ENCODE measurements at places on chromosomes 1 and 21.

DNA sequence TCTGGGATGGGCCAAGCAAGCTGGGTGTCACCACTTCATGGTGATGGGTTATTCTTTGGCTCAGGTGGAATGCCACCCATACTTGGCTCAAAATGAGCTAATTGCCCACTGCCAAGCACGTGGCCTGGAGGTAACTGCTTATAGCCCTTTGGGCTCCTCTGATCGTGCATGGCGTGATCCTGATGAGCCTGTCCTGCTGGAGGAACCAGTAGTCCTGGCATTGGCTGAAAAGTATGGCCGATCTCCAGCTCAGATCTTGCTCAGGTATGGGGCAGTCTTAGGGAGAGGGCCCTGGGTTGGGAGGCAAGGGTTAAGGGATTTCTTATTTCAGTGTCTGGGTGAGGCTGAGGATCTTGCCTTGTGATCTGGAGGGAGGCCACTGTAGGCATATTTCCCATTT is 15.4 kb upstream of the NASP start:
- no peak for DNase-seq

DNA sequence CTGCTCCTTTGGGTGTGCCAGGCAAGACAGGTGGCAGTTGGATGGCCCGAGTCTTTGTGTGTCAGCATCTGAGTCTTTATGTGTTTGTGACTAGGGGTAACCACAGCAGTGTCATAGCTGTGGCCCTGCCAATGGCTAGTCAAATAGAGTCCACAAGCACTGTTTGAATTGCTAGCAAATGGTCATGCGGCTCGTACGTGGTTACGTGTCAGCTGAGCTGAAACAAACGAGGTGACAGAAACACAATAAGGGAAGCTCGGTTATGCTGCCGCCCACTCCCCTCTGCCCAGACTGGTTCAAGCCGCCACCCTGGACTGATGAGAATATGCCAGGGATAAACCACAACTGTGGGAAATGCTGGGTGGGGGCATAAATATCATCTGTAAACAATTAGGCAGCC is 174.3 kb upstream of the LMO4 start:
- DNase-seq: no peak

DNA sequence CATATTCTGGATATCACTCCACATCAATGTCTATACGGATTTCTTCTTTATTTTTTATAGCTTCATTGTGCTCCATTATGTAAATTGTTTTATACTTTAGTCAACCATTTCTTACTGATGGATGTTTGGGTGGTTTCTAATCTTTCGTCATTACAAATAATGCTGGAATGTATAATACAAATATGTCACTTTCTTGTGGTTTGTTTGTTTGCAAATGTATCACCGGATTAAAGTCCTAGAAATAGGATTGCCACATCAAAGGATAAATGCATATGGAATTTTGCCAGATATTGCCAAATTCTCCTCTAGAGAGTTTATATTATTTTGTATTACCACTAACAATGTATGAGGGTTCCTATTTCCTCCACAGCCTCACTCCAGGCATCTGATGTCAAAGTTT is 48.7 kb upstream of the PRDM2 start:
- no peak for DNase-seq

DNA sequence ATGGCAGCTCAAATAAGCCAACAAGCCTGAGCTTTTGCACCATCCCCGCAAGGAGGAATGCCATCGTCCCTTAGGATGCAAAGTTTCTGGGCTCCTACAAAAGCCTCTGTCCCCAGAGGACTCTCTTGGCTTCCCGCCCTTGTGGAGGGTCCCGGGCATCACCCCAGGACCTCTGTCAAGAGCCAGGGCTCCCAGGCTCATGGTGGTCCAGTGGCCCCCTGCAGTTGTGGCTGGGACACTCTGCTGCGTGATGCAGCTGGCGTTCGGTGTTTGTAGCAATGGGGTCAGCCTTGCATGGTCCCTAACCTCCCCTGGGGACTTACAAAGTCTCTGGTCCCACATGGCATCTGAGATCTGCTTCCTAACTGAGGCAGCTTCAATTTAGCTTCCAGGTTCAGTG is 104.7 kb downstream of the RIPK4 start:
- no peak for DNase-seq

- DNase-seq: no peak
Observed at GRCh38 chr1:38028105-38028591, 15.6 kb downstream of the UTP11 start.

DNA sequence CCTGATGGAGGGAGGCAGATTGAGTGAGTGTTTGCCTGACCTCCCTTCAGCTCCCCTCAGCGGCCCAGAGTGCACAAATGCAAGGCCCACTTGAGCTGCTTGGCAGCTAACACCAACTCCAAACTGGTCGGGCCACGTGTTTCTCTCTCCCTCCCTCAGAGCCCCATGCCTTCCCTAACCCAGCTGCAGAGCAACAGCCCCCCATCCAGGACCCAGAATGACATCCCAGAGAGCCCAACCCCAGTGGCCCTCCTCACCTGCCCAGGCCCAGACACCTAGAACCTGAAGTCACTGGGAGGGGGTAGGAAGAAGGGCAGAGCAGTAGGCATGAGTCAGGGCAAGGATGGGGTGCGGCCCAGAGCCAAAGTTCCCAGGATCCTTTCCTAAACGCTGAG is 789 bp upstream of the S100A14 start:
- no peak for DNase-seq

DNA sequence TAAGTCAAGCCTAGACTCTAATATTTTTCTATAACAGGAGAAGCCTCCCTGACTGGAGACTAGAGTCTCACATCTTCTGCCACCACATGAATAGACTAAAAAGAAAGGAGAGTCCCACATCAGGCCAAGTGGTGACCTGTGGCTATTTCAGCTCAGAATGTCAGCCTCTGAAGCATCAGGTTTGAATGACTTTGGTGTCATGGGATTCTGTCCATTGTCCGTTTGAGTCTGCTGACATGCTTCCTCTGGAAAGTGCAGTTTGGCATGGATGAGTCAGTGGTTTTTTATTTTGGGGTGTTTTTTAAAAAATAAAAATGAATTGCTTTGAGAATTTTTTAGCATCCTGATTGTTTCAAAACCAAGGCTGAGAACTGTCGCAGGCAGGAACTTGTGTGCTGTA is 19.5 kb downstream of the DYRK3 start:
- no peak for DNase-seq

GRCh38 chr1:89721351-89721750 is 88.4 kb downstream of the LRRC8C start:
- no peak for DNase-seq

GRCh38 chr1:179448437-179449149 is 82.8 kb downstream of the AXDND1 start:
- DNase-seq: no peak

GRCh38 chr21:44840771-44841170 is 22.9 kb upstream of the SUMO3 start:
- DNase-seq: no peak

DNA sequence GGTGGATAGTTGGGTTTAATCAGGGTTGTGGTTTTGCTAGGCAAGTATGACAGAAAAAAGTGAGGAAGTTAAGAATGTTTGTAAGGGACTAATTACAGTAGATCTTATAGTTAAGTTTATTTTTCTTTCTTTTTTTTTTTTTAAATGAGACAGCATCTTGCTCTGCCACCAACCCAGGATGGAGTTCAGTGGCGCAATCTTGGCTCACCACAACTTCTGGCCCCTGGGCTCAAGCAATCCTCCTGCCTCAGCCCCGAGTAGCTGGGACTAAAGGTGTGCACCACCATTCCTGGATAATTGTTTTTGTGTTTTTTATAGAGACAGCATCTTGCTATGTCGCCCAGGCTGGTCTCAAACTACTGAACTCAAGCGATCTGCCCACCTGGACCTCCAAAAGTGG is 41.7 kb downstream of the EYA3 start:
- DNase-seq: no peak

GRCh38 chr1:246308533-246309075 is 198.5 kb downstream of the SMYD3 start:
- no peak for DNase-seq

DNA sequence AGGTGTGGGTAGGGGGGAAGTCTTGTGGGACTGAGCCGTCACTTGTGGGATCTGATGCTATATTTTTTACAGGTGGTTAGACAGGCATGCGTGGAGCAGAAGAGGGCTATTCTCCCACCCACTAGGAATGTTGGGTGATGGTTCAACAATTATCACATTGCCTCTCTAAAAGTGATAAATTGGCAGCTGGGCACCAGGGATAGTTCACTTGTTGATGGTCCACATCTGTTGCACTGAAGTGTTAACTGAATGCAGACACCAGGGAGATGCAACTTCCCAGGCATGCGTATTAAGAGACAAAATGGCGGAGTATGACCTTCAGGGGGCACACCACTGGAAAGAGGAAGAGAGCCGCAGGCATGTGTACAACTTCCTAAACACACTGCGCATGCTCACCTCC is 193.3 kb upstream of the TNR start:
- DNase-seq: no peak

- no peak for DNase-seq
Observed at GRCh38 chr1:116680752-116681151, 13.2 kb upstream of the IGSF3 start.
